MG63 (cell line): ENCODE measurements at places on chromosomes 6 and 20. TPM values are rescaled to one million over a fixed set of nuclear protein-coding genes. Genes with fewer than 3 reads are reported as not detected.

Gene BPI
- total RNA-seq, result not detected in 2 replicates

Gene LY6G6F
- total RNA-seq, result not detected in 2 replicates

Gene GUCA1A
- not detected in 2 replicates for total RNA-seq

- peak; percentile 71 for DNase-seq
These were observed 40.0 kb upstream of the OPN5 start for GRCh38 chr6:47741807-47742206.

GRCh38 chr6:158991017-158991723, 8.8 kb downstream of the RSPH3 start:
- no peak for DNase-seq

DNA sequence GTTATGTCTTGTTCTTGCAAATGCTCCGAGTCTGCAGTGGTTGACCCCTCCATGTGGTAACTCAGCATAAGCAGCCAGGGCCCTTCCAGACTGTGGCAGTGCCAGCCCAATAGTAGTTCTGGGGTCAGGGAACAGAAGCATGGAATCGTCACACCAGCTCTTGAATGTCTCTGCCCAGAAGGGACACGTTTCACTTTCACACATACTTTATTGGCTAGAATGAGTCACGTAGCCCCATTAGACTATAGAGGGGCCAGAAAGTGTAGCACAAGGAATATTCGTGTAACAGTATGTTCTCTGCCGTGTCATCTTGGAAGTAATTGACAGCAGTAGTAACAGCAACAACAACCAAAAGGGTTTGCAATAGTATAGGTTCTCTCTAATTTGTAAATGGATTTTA, 254.7 kb downstream of the FARS2 start:
- no peak for DNase-seq

GRCh38 chr20:34732523-34732922, 28.4 kb downstream of the TP53INP2 start:
- no peak for DNase-seq

GRCh38 chr6:130366107-130367005, 539 bp downstream of the TMEM200A start:
- DNase-seq, result peak; percentile 64

GRCh38 chr6:15065261-15065989, 180.4 kb upstream of the JARID2 start:
- DNase-seq, result peak; percentile 49

DNA sequence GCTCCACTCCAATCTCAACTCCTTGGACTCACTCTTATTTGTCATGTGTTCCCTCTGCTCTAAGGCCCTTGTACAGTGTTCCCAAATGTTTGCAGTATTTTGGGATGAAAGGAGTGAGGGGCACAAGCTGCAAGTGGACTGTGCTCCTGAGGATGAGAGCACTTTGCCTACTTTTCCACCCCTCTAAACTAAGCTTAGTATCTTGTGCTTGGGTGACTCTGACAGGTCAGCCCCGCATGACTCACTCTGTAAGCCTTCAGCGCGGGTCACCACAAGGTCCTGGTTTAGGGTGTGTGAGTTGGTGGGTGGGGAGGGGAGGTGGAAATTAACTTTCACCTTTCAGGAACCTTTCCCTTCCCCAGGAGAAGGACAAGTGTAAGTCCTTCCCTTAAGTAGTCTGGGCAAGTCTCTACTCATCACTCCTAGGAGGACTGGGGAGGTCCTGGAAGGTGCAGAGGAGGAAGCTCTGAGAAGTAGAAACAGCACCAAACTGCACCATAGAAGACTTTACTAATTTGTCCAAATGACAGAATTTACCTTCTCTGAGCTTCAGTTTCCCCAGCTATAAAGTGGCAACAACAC, 68.8 kb upstream of the EPB41L1 start:
- DNase-seq, result peak; percentile 86

GRCh38 chr6:126156973-126157372, 170.6 kb downstream of the TRMT11 start:
- DNase-seq, result no peak

GRCh38 chr20:36875702-36876472, at the start of gene TLDC2:
Gene TLDC2 (plus strand): TSS chr20:36876138. CDS start chr20:36876175, 37 bp downstream.
- no peak for DNase-seq

- DNase-seq, result peak; percentile 38
These were observed at the start of gene ETV7 for GRCh38 chr6:36387440-36388303. Gene ETV7 (minus strand): TSS chr6:36387669. CDS start chr6:36387541, 128 bp downstream.

DNA sequence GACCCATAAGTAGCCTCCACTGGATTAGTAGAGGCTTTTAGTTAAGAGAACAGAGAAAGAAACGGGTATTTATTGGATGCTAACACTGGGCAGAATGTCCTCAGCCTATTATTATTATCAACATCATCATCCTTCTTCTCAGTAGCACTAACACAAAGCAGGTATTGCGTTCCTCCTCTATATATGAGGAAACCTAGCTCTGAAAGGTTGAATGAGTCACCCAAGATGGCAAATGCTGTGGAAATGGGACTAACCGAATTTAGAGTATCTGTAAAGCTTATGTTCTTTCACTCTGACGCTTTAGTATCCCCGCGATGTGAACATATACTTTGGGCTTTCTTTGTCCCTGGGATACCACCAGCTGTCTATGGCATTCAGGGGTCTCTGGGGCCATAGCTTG, 77.0 kb downstream of the ADTRP start:
- DNase-seq, result no peak

DNA sequence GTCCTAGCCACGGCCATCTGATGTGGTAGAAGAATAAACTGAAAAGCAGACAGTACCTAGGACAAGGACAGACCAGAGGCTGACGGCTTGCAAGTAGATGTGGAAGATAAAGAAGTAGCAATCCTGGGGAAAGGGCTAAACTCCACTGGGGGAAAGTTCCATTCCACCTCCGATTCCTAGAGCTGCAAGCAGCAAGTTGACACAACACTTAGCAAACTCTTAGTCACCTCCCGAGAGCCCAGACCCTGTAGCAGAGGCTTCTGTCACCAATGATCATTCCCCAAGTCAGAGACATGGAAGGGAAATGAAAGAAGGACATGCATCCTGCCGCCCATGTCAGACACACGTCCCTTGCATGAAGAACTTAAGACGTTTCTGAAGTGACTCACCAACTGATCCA, 99.2 kb upstream of the RPS6KA2 start:
- no peak for DNase-seq

GRCh38 chr6:35790683-35791082, 6.4 kb downstream of the CLPS start:
- DNase-seq, result no peak

DNA sequence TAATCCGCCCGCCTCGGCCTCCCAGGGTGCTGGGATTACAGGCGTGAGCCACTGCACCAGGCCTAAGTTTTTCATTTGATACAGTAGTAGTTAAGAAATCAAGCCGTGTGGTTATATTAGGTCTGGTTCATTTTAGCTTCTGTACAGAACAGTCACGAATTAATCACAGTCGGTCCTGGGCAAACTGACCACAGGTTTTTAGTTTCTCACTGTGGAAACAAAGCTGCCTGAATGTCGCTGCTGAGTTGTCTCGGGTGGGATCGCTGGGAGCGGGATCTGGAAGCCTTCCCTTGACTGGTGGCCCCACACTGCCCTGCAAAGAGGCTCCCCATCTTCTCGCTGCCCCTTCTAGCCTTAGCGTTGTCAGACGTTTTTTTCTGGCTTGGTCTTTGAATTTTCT, 18.6 kb downstream of the UCKL1 start:
- no peak for DNase-seq
